Tibial artery (tissue), 4 donors: ENCODE measurements at places on chromosomes 7 and 10.

DNA sequence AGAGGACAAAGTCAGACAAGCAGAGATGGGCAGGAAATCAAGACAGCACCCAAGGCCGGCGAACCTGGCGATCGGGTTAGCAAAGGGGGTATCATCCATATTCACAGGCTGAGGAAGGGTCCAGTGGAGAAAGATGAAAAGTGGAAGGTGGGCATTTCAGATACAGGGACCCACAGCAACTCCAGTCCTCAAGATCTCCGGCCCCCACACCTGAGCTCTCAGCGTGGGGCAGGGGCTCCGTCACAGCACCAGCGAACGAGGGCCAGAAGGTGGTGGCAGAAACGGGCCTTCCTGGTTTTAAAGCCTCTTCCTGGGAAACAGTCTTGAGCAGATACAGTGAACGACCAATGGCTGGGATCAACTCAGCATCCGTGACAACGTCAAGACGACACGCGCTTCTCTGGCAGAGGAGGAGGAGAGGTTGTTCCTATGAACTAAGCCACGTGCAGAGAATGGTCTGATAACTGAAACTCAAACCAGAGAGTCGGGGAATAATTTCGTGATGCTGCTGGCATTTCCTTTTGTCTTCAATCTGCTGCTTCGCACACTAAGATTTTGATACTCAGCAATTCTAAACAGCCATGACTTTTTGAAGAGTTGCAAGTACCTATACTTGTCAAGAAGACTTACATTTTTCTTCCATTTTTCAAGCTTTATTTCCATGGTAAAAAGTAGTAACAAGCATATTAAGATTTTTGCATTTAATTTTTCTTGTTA is 219.8 kb downstream of the ZMYND11 start:
- H3K4me3 ChIP-seq: no peak overlapping the region
- H3K27me3 ChIP-seq: no peaks in the 10 kb centered on the region
- H3K4me1 ChIP-seq: no peaks in the 10 kb centered on the region
- peak; percentile 34 for DNase-seq
- peaks cover 87% of the 10 kb centered on the region for H3K36me3 ChIP-seq
- no peak overlapping the region for H3K27ac ChIP-seq

- H3K4me1 ChIP-seq: no peaks in the 10 kb centered on the region
- no peak for DNase-seq
- no peak overlapping the region for H3K27ac ChIP-seq
- no peaks in the 10 kb centered on the region for H3K27me3 ChIP-seq
- H3K36me3 ChIP-seq: no peaks in the 10 kb centered on the region
These were observed 6.9 kb downstream of the WNT8B start for GRCh38 chr10:100469756-100470155.

- peaks cover 14% of the 10 kb centered on the region for H3K36me3 ChIP-seq
- no peak overlapping the region for H3K27ac ChIP-seq
- H3K4me3 ChIP-seq: no peak overlapping the region
- no peaks in the 10 kb centered on the region for H3K27me3 ChIP-seq
- H3K4me1 ChIP-seq: no peaks in the 10 kb centered on the region
- DNase-seq: no peak
These were observed 305.0 kb upstream of the LRGUK start for GRCh38 chr7:133822001-133822641.

- H3K4me3 ChIP-seq: no peak overlapping the region
- H3K27ac ChIP-seq: no peak overlapping the region
- H3K4me1 ChIP-seq: peaks cover 12% of the 10 kb centered on the region
- H3K27me3 ChIP-seq: no peaks in the 10 kb centered on the region
- no peak for DNase-seq
These were observed 124.5 kb upstream of the FAM20C start for GRCh38 chr7:67661-68395.

- no peaks in the 10 kb centered on the region for H3K36me3 ChIP-seq
- no peak for DNase-seq
- H3K4me3 ChIP-seq: no peak overlapping the region
- no peak overlapping the region for H3K27ac ChIP-seq
- H3K4me1 ChIP-seq: no peaks in the 10 kb centered on the region
- H3K27me3 ChIP-seq: no peaks in the 10 kb centered on the region
These were observed 10.4 kb upstream of the EIF3A start for GRCh38 chr10:119090968-119091367.

DNA sequence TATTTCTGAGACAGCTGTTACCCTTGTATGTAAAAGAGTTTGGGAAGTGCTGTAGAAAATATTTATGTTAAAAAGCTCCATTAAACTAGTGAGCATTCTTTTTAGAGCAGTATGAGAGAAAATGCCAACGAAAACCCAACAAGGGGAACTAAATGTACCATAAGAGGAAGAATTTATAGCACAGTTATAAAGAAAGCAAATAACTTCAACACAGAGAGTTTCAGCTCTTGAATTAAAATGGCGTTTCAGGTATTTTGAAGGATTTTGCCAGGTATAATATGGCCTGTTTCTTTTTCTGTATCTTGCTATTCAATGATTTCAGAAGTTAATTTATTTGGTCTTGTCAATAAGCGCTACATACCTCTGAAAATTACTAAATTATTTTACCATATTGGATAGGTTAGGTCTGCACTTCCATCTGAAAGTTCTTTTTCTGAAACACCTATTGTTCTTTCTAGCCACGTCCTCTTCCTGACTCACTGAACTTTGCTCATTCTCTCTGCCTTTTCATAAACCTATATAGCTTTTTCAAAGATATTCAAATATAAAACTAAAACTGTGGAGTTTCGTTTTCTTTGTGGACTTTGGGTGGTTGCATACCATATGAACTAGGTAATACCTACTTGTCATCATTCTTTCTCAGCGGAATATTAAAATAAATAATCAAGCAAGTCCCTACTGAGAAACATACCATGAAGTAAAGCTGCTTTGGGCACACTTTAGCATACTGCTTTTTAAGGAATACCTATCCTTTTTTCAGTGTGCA is 136.1 kb downstream of the SEMA3A start:
- no peak overlapping the region for H3K27ac ChIP-seq
- no peaks in the 10 kb centered on the region for H3K4me1 ChIP-seq
- DNase-seq: no peak
- no peaks in the 10 kb centered on the region for H3K27me3 ChIP-seq
- H3K36me3 ChIP-seq: no peaks in the 10 kb centered on the region
- no peak overlapping the region for H3K4me3 ChIP-seq

GRCh38 chr10:110008518-110009339 is 945 bp downstream of the ADD3 start:
- peak overlapping the region; percentile 98 for H3K27ac ChIP-seq
- DNase-seq: no peak
- H3K36me3 ChIP-seq: no peaks in the 10 kb centered on the region
- peak overlapping the region; percentile 97 for H3K4me3 ChIP-seq
- H3K4me1 ChIP-seq: peaks cover 10% of the 10 kb centered on the region

- no peak overlapping the region for H3K27ac ChIP-seq
- no peak overlapping the region for H3K4me3 ChIP-seq
- H3K4me1 ChIP-seq: no peaks in the 10 kb centered on the region
- no peak for DNase-seq
- H3K36me3 ChIP-seq: no peaks in the 10 kb centered on the region
- H3K27me3 ChIP-seq: no peaks in the 10 kb centered on the region
These were observed 479.7 kb downstream of the KIF20B start for GRCh38 chr10:90180886-90181691.

GRCh38 chr10:68470300-68470699 is 1.5 kb downstream of the DNA2 start:
- H3K4me3 ChIP-seq: no peak overlapping the region
- H3K4me1 ChIP-seq: no peaks in the 10 kb centered on the region
- no peak for DNase-seq
- no peaks in the 10 kb centered on the region for H3K27me3 ChIP-seq

- H3K4me3 ChIP-seq: no peak overlapping the region
- no peaks in the 10 kb centered on the region for H3K4me1 ChIP-seq
- no peak overlapping the region for H3K27ac ChIP-seq
These were observed 163.3 kb downstream of the GRID1 start for GRCh38 chr10:86203162-86203905.

DNA sequence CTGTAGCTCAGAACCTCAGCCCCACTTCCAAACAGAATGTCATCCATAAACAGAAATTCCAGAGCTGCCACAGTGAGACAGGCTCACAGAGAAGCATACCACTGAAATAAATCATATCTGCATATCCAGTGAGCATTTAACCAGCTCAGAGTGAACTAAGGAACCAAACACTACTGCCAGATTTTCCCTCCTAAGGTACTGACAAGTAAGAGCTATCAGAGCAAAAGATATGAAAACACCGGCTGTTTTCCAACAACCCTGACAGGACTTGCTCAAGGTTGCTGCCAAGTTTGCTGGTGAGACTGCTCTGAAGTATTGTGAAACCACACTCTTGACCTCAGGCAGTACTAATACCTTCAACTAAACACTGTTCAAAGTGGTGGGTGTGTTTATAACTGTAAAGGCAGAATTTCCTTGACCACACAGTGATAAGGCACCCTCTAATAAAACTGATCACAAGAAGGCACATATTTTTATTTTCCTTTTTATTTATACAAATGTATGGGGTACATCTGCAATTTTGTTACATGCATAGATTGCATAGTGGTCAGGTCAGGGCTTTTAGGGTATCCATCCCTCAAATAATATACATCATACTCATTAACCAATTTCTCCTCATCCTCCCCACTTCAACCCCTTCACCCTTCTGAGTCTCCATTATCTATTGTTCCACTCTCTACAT is 18.3 kb downstream of the SGMS1 start:
- peak overlapping the region; percentile 35 for H3K27ac ChIP-seq
- H3K4me3 ChIP-seq: no peak overlapping the region
- H3K27me3 ChIP-seq: no peaks in the 10 kb centered on the region
- H3K4me1 ChIP-seq: peaks cover 60% of the 10 kb centered on the region

DNA sequence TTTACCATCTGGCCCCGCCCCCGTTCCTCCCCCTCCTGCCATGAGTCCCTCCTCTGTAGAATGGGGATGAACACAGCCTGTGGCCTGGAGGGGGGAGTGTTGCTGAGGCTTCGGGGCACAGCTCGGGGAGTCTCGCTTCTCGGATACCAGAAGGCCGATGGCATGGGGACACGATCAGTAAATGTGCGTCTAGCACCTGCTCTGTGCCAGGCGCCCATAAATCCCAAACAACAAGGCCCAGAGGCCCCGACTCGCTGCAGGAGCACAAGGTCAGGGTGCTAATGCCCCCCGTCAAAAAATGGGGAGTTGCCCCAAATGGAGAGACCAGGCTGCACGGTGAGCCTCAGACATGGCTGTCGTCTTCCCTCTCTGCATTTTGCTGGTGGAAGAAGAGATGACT is 40.7 kb downstream of the JAKMIP3 start:
- H3K27me3 ChIP-seq: no peaks in the 10 kb centered on the region
- H3K36me3 ChIP-seq: no peaks in the 10 kb centered on the region
- H3K4me1 ChIP-seq: no peaks in the 10 kb centered on the region
- DNase-seq: peak; percentile 51
- no peak overlapping the region for H3K27ac ChIP-seq

- no peaks in the 10 kb centered on the region for H3K36me3 ChIP-seq
- no peak overlapping the region for H3K27ac ChIP-seq
- DNase-seq: no peak
- no peaks in the 10 kb centered on the region for H3K27me3 ChIP-seq
- H3K4me1 ChIP-seq: no peaks in the 10 kb centered on the region
These were observed 89.3 kb upstream of the ARID5B start for GRCh38 chr10:61812052-61812721.

DNA sequence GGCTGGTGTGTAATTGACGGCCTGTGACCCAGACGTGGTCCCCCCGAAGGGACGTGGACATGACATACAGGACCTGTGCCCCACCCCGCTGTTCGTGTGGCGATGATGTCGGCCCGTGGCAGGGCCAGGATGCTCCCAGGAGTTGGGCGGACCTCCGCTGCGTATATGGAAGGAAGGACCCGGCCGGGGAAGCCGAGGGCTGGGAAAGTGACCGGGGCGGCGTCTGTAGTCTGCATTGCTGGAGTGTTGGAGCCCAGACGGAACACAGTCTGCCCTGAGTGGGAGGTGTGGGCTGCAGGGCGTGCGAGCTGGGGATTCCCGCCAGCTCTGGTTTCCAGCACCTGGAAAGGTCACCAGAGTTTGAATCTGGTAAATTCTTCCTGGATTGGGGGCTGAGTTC is 45.0 kb upstream of the FOXL3 start:
- no peaks in the 10 kb centered on the region for H3K27me3 ChIP-seq
- H3K27ac ChIP-seq: no peak overlapping the region
- no peak overlapping the region for H3K4me3 ChIP-seq
- H3K36me3 ChIP-seq: peaks cover 64% of the 10 kb centered on the region
- no peak for DNase-seq
